Retina (tissue), 1 donor: ENCODE measurements at places on chromosomes 11 and 22.

GRCh38 chr11:122628810-122629555 is 26.5 kb upstream of the UBASH3B start:
- peak; percentile 61 for DNase-seq

- no peak for DNase-seq
These were observed 644.7 kb upstream of the TENM4 start for GRCh38 chr11:80085563-80085962.

DNA sequence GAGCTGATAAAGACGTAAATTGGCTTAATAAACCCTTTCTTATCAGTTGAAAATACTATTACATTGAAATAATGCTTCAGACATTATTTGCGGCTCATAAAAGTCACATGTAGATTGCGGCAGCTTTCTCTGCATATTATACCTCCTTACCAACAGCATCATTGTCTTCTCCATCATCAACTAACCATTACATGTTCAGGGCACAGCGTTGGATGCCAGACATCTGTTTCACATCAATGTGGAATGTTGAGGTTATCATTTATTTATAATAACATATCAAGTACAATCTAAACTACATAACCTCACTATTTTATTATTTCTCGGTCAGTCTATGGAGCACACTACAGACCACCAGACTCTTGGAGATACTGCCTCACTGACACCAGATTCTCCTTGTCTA is 573.8 kb upstream of the FAT3 start:
- no peak for DNase-seq

GRCh38 chr22:25202290-25202921 is 2.7 kb downstream of the CRYBB3 start:
- peak; percentile 80 for DNase-seq

- DNase-seq: no peak
These were observed 45.1 kb downstream of the FLI1 start for GRCh38 chr11:128738942-128739341.

DNA sequence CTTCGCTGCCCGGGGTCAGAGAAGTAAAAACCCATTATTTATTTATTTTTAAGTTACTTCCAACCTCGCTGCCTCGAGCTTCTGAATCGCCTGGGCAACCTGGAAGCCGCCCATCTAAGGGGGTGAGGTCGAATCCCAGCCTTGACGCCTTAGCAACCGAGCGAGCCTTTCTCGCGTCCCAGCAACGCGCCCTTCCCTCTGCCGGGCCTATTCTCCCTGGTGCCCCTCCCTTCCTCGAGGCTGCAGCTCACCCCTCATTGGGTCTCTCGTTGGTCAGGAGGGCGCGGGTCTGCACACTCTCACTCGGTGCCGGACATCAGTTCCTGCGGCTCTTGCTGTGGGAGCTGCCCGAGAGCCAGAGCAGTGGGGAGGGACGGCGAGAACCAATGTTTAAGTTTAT is at the start of gene CCDC81:
TSS of gene CCDC81 (plus strand) at position 302 of the 400 bp plus-strand sequence. CDS start 277 bp downstream, outside the sequence.
- DNase-seq: peak; percentile 75

DNA sequence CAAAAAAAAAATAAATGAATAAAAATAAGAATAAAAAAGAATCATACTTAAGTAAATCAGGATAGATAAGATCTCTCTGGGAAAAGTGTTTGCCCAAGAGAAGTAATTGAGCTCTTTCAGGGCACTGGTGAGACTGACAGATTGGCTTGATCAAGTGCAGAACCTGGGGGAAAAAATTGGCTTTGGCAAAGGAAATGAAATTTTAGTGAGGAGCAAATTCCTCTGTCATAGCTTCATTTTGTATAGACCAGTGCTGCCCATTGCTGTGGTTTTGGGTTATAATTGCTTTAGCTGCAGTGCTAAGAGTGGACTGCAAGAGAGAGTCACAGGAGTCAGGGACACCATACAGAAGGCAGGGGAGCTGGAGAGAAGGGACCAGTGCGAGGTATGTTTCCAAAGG is 35.7 kb downstream of the SFI1 start:
- no peak for DNase-seq

GRCh38 chr22:27462190-27462589 is 339.4 kb downstream of the MN1 start:
- DNase-seq: peak; percentile 72

DNA sequence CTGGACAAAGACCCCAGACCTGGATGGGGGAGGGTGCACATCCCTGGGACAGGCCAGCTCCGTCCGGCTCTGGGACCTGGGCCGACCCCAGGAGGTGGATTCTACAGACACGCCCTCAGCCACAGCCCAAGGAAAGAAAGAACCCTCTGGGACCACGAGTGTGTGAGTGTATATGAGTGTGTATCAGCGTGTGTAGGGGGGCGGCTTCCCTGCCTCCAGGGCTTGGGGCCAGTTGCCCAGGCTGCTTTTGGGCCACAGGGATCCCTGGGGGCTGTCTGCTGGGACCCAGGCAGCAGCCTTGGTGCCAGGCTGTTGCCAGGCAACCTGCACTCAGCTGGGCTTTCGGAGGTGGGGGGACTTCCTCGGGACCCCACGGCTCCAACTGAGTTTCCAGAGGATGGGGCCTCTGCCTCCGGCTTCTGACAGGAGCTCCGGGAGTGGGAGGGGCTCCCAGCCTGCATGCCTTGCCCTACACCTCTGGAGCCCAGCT is 8.9 kb downstream of the DUSP8 start:
- no peak for DNase-seq
